NCI-H774 (cell line): ENCODE measurements at places on chromosomes 3 and 15.

GRCh38 chr15:81336568-81336967 lies 12.6 kb upstream of the STARD5 start:
- no peak for DNase-seq

DNA sequence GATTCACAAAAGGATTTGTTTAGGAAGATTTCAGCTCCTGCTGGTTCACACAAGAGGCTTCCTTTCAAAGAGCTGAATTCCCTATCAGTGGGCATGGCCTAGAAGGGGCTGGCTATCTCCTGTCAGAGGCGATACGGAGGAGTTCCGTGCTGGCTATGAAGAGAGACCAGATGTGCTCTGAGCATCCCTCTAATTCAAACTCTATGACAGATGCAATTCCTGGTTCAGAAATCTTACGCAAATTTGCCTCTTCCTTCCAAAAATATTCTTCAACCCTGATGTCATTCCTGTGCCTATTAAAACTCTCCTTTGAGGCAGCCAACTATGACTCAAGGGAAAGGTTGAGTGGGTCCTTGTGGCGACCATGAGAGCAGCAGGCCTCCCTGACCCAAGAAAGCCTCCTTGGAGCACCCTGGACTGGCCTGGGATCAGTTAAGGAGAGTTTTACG lies 139.3 kb upstream of the HES1 start:
- no peak for DNase-seq

- peak; percentile 40 for DNase-seq
These were observed 2.0 kb upstream of the TOPBP1 start for GRCh38 chr3:133663569-133664313.

DNA sequence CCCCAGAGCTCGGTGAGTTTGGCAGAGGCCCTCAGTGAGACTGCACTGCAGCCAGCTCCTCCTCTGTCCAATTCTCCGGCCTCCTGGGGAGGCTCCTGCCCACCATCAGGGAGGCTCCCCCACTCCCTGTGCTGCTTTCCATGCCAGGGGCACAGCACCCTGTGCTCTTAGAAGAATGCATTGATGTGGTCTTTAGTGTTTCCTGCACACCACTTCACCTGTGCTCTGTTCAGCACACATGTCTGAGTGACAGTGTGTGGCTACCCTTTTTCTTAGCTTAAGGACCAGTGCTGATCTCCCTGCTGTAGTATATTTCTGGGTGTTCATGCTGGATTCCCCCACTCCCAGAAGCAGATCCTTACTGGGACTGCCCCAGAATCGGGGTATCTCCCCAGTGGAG lies 36.2 kb upstream of the PRR20G start:
- DNase-seq, result no peak

- no peak for DNase-seq
These were observed 54.9 kb upstream of the SLC12A8 start for GRCh38 chr3:125267460-125267859.

- DNase-seq, result no peak
These were observed 41.0 kb downstream of the STARD5 start for GRCh38 chr15:81282911-81283310.

- DNase-seq, result no peak
These were observed 14.8 kb downstream of the GPR87 start for GRCh38 chr3:151301787-151302186.

DNA sequence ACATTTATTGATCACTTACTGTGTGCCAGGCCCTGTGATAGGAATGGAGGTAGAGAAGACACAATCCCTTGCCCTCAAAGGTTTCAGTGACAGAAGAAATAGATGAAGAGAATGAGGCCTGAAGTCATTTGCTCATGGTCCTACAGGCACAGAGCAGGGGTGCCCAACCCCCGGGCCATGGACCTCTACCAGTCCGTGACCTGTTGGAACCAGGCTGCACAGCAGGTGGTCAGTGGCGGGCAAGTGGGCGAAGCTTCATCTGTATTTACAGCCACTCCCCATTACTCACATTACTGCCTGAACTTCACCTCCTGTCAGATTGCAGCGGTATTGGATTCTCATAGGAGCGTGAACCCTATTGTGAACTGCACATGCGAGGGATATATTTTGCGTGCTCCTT lies 480.3 kb downstream of the LPP start:
- DNase-seq, result no peak

DNA sequence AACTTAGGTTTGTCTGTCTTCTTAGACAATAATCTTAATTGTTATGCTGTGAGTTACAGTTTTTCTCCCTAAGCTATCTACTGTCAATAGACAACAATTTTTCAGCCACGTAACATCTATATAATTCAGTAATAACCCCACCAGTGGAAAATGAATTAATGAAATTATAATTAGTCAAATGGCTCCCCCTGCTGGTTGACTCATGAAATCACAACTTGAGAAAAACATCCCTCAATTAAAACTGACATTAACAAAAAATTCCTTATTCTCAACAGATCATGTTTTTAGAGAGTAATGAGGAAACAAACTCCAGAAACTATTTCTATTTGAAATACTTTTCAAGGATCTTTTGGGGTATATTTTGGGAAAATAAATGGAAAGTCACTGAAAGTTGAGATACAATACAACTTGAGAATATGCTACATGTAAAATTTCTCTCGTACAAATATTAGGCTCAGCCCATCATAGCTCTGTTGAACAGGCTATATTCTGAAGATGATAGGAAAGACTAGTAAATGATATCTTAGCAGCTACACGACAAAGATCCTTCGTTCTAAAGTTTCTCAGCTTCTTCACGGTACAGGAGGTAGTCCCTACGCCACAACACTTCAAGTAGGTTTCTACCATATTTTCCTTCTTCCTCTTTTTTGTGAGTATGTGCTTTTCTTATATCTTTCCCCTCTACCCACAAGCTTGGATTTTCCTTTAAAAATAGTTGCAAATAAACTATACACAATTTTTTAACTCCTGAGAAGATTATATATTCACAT lies 20.7 kb downstream of the PPP1R2 start:
- peak; percentile 63 for DNase-seq

GRCh38 chr3:119352034-119352609 lies 57.9 kb downstream of the ARHGAP31 start:
- DNase-seq, result no peak

- no peak for DNase-seq
These were observed 108.8 kb downstream of the XXYLT1 start for GRCh38 chr3:195162033-195162669.

- DNase-seq, result no peak
These were observed 266.8 kb downstream of the TLE3 start for GRCh38 chr15:69830876-69831275.

DNA sequence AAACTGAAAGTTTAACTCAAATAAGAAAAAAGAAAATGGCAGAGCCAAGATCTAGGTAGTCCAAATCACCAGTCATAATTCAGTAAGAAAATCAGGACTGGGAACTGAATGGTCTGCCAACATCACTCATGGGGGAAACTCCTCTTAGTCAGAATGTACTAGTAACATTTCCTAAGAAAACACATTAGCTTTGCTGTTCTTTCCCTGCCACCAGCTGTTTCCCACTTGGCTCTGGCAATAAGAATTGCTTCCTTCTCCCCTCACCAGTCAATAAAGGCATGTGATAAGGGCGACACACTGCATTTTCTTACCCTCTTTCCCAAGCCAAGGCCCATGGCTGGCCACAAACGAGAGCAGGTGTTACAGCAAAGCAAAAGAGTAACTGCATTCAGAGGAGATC lies 46.1 kb downstream of the PIK3R4 start:
- DNase-seq, result no peak

DNA sequence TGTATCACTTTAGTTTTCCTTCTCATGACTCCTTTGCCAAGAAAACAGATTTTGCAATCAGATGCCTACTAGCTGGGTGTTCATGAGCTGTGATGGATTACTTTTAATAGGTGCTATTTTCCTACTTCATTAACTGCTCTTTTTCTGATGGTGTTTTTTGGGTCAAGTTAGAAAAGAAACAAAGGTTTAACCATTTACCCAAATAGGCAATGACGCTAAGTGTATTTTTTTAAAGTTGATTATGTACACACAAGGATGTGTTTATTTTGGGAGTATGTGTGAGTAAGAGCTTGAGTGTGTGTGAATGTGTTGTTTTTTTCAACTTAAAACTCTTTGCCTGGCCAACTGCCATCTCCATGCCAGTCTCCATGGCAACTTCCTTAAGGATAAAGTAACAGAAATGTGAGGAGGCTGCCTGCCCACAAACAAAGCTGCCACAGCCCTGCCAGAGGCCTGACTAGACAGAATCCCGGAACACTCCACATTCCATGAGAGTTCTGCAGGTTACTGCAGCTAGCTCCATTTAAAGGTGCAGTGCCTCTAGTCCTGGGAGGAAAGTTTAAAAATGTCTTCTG lies 215.6 kb upstream of the RBMS3 start:
- DNase-seq, result peak; percentile 74

GRCh38 chr3:114406286-114406685 lies 112.5 kb downstream of the TIGIT start:
- no peak for DNase-seq

GRCh38 chr3:138078901-138079344 lies 36.5 kb downstream of the DZIP1L start:
- DNase-seq, result no peak

DNA sequence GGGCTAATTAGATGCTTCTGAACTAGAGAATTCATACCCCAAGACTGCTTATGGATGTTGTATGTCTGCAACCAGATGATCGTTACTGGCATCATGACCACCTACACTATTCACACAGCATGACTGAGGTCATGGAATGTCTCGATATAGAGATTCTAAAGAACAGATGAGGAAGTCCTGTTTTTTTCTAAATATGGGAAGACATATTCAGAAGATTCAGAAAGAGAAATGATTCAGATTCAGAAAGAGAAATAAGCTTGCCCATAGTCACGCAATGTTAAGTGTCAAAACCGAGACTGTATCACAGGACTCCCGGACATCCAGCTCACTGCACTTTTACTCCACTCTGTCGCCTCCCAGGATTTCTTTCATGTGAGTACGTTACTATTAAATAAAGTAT lies 136.2 kb downstream of the TPRG1 start:
- no peak for DNase-seq

DNA sequence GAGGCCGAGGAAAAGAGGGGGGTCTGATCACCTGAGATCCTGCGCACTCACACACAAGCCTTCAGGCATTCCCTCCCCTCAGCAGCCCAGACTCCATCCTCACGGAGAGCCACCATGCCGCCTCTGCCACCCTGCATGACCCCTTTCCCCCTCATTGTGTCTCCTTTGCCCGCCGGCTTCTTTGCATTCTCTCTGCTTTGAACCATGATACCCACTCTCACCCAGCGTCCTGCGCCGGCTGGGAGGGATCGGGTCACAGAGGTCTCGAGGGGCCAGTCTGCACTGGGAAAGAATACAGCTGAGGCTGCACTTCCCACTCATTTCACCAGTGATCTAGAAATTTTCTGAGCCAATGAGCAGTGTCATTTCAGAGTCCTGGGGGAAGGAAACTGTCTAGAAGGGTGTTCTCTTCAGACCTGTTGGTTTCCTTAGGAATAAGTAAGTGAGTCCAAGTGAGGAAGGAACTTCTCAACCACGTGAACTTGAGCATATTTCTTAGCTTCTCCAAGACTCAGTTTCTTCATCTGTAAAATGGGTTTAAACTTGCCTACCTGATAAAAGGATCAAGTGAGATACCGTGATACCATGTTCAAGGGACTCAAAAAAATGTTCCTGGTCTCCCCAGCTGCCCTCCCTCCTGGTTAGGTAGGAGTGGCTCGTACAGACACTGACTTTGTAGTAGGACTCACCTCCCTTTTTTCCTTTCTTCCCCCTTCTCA lies 96.7 kb downstream of the TOP2B start:
- no peak for DNase-seq

DNA sequence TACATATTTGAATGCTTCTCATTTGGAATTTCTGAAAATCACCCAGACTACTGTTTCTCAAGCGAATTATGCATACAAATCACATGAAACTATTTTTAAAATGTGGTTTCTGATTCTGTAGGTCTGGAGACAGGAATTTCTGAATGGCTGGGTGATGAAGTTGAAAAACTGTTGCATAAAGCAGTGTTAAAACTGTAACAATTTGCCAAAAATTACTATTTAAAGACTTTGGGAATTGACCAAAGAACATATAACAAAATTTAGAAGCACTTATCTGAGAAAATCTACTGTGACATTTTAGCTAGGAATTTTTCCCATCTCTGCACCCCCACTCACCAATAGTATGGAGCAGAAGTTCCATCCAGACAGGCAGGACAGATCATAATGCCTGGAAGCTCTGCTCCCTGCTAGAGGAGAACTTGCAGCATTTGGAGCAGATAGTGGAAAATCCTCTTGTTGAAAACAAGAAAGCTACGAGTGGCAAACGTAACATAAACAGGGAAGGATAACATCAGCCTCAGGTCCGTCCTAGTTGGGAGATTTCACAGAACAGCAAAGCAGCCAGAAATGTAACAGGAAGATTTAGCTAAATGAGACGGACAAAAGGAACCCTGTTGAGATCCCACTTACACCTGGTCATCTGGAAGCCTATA lies 132.3 kb upstream of the MCTP2 start:
- no peak for DNase-seq

GRCh38 chr3:144032531-144033239 lies 61.1 kb downstream of the DIPK2A start:
- DNase-seq, result no peak

DNA sequence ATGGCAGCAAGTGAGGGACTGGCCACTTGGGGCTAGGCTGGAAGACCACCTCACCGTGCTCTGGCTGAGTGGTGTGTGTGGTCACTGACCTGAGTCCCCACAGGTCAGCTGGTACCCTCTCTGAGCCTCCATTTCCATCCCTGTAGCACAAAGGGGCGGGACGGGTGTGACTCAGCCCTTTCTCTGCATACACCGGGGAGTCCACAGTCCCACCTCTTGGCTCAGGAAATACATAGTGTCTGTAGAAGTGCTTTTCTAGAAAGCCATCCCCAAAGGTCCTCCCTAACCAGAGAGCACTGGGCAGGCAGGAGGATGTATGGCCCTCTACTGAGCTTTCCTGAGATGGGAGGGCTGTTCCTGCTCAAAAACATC lies 27.2 kb downstream of the WNT7A start:
- DNase-seq, result no peak
